LHCN-M2 (cell line): ENCODE measurements at places on chromosomes 12 and 14. TPM values are rescaled to one million over a fixed set of nuclear protein-coding genes. Genes with fewer than 3 reads are reported as not detected.
A peak's percentile ranks its signal among the peaks of the same experiment; 100 is the strongest.

DNA sequence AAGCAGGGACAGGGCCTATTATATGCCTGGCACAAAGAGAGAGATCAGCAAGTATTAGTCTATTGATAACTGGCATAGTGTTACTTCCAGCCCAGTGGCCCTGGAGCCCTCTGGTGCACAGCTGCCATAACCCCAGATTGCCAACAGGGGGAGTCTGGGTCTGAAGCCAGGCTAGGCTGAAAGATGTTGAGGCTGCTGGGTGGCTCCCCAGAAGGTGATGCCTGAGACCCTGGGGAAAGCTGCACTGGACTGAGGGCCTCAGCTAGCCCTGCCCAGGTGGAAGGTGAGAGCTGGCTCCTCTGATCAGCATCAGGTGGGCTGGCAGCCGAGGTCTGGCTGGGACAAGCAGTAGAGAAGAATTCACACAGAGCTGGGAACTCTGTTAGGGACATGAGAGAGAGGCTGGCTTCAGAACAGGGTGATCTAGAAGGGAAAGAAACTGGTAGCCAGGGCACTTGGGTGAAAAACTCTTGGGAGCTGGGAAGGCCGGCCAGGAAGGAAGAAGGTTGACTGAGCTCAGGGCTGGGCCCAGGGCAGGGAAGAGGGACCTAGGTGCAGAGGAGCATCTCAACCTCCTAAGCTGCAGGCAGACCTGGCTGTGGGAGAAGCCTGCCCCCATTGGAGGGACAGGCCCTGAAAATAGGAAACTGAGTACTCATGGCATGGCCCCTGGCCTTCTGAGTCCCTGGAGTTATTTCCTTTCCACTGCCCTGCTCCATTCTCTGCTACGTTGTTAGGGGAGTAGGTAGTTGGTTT is 3.9 kb downstream of the GZMH start:
- no peak for DNase-seq

Gene SYT1
- 31.4 and 61.0 TPM in 2 replicates for total RNA-seq

Gene SDR9C7
- not detected in 2 replicates for total RNA-seq

- DNase-seq, result no peak
Observed at GRCh38 chr14:81416194-81416952, 16.2 kb upstream of the STON2 start.

Gene EFS
- total RNA-seq, result not detected in 2 replicates

GRCh38 chr14:24285351-24285750 is 14.0 kb upstream of the RABGGTA start:
- no peak for DNase-seq

GRCh38 chr12:12432364-12432763 is 75.5 kb downstream of the BORCS5 start:
- peak; percentile 30 for DNase-seq

- no peak for DNase-seq
Observed at GRCh38 chr14:56648508-56649301, 69.1 kb downstream of the TMEM260 start.
